ENCODE measurements at places on chromosomes 7 and 10. TPM values are rescaled to one million over a fixed set of nuclear protein-coding genes. Genes with fewer than 3 reads are reported as not detected.

- no peak for DNase-seq
Observed at GRCh38 chr7:81277691-81278090, 358.8 kb upstream of the SEMA3C start.

DNA sequence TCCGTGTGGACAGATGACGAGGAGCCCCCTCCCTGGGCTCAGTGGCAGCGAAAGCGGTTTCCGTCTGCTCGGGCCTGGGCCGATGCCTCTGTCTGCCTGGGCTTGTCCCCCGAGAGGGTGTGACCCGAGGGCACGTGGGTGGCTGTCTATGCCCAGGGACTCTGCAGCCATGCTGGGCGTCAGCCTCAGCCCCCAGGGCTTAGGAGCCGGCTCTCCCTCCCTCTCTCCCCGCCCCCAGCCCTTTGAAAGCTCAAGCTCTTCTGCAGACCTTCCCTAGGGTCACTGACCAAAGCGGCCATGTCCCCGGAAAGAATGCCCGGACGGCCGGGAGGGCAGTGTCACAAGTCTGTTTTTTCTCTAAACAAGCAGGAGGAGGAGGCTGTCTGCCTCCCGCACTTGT is 7.1 kb downstream of the MICALL2 start:
- no peak for DNase-seq

- DNase-seq = no peak
Observed at GRCh38 chr10:102241032-102241443, 274 bp downstream of the PITX3 start.

Gene TAS2R41
- total RNA-seq = not detected

GRCh38 chr7:151378011-151378410 is 31.8 kb downstream of the WDR86 start:
- DNase-seq = no peak

- DNase-seq = no peak
Observed at GRCh38 chr10:119344381-119344780, 137.0 kb downstream of the GRK5 start.

DNA sequence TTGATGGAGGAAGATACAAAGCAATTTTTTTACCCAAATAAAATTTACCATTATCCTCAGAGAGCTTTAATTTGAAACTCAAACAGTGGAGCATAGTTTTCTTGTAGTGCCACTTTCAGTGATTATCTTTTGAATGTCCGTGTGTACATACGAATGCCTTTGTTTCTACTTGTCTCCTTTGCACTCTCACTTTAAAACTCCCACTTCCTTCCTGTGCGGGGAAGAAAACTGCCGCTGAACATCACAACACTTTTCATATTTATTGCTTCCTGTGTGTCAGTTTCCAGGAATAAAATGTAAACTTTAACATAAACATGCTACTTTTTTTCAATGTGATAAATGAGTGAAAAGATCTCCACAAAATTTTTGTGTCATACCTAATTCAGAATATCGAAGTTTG is 102.4 kb downstream of the SEMA3A start:
- DNase-seq = no peak

- no peak for DNase-seq
Observed at GRCh38 chr10:20489961-20490360, 407.1 kb downstream of the NEBL start.

DNA sequence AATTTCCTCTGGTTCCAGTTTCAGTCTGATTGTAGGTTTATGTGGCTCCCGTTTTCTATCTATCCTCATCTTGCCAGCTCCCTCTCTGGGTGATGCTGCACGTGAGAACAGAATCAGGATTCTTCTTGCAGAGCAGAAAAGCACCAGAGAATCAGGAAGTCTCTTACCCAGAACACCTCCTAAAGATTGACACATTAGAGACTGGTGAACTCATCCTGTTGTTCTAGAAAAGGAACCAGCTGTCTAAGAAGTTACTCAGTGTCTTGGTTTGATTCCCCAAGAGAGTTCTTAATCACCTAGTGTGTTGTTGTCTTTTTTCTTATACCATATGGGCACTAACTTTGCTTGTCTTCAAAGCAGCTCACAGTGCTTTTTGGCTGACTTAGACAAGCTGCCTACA is 152.4 kb downstream of the DGKI start:
- no peak for DNase-seq
